AG08395 (cell line): ENCODE measurements at places on chromosomes 12 and 14.

DNA sequence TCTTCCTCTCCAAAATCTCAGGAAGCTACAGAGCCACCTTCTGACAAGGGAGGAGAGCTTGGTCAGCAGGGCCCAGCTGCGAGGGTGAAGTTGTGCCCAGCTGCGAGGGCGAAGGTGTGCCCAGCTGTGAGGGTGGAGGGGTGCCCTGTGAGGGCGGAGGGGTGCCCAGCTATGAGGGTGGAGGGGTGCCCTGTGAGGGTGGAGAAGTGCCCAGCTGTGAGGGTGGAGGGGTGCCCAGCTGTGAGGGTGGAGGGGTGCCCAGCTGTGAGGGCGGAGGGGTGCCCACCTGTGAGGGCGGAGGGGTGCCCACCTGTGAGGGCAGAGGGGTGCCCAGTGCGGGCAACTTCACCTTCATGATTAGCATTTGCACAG lies 20.4 kb upstream of the TTC7B start:
- DNase-seq = no peak

DNA sequence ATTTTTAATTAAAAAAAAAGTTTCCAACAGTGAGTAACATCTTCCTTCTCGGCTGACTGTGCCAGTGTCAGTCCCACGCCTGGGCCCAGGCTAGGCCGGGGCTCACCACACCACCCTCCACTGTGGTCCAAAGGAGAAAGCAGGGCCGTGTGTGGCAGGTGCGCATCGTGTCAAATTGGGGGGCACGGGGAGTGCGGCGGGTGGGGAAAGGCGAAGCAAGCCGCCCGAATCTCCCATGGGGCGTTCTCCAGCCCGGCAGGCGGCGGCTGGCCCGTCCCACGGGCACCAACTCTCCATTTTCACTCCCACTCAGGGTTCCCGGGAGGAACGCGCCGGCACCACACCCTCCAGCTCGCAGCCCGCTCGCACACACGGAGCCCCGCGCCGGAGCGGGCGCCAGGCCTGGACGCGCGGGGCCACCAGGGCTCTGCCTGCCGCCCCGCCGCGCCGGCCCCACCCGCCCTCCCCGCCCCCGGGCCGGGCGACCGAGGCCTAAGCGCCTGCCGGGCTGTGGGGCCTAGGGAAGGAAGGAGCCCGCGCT lies 604 bp downstream of the EEA1 start:
- peak; percentile 20 for DNase-seq

DNA sequence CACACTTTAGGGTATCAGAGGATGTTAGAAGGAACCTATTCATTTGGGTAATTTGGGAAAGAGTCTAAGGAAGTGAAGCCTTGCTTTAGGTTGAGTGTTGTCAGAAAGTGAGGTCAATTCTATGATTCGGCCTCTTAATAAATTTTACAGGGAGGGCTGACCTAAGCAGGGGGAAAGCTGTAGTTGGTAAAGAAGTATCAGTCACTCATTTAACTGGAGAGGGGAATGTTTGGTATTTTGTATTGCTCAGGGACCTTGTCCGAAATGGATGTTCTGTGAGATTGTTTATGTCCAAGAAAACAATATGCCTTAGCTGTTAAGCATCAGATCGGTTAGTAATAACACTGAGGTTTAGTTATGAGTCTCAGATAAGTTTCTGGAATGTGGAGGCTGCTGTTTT lies 7.3 kb downstream of the CAND1 start:
- DNase-seq = no peak

GRCh38 chr12:30753751-30754382 lies 884 bp downstream of the CAPRIN2 start:
- peak; percentile 7 for DNase-seq

DNA sequence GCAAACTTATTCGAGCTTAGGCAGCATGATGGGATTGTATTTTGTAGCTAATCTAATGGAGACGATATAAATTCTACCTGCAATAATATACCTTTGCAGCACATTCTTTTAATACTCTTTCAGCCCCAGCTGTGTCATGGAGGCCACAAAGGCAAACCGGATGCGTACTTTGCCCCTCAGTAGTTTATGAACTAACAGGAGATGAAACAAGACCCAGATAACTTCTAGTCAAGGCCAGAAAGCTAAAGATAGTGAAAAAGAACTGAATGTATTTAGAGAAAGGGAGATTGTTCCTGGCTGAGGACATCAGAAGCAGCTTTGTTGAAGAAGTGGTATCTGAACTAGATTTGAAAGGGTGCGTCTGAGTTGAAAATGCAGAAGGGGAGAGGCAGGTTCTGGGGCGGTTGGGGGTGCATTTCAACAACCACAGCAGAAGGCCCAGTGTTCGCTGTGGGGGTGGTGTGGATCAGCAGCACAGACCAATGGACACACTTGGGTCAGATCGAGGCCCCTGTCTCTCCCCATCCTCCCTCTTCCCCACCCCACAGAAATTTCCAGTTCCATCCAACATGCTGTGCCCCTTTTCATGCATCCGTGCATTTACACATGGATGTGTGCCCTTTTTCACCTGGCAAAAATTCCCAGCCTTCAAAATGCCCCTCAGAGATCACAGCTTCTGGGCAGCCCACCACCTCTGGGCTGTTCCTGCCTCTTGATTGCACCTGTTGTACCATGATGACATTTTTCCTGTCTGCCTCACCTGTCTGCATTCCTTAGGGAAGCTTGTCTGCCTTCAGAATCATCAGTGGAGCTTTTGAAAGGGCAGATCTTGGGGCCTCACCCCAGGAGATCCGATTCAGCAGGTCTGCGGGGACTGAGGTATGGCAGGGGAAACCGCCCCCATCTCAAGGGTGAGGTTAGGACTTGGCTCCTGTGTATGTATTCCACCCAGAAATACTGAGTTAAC lies 2.2 kb downstream of the ZNF839 start:
- DNase-seq = no peak

DNA sequence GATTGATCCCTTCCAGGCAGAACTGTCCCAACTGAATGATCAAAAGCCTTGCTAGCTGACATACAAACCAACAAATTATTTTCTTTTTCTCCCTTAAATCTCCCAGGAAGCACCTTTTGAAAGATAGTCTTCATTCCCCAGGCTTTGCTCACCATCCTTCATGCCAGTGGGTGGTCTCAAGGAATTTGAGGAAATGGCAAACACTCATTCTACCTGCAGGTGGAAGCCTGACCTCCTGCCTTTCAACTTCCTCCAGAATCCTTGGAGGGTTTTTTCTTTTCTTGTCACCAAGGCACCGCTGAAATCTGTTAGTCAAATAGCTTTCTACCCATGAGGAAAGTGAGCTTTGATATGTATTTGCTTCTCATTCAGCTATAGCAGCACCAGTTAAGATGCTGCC lies 128.5 kb downstream of the WIF1 start:
- no peak for DNase-seq

- no peak for DNase-seq
These were observed 55.2 kb downstream of the RASSF3 start for GRCh38 chr12:64665514-64665913.

GRCh38 chr14:61566537-61567225 lies 128.6 kb upstream of the HIF1A start:
- peak; percentile 29 for DNase-seq

DNA sequence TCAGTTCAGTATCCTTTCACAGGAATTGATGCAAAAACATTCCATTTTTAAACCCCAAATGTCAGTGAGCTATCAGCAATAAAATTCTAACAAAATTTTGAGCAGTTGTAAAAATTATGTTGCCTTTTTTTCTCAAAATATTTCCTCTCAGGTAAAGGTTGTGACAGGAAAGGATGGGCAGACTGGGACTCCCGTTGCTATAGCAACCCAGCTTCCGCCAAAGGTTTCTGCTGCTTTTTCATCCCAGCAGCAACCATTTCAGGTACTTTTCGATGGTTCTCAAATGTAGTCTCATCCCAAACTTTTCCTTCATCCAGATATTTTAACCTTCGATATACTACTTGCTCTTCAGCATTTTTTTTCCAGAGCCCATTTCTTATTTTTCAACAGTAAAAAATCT lies 13.6 kb downstream of the EP400 start:
- no peak for DNase-seq

- no peak for DNase-seq
These were observed 494.4 kb upstream of the RGS6 start for GRCh38 chr14:71437870-71438269.

GRCh38 chr14:103806805-103807204 lies 40.6 kb downstream of the PPP1R13B start:
- no peak for DNase-seq

DNA sequence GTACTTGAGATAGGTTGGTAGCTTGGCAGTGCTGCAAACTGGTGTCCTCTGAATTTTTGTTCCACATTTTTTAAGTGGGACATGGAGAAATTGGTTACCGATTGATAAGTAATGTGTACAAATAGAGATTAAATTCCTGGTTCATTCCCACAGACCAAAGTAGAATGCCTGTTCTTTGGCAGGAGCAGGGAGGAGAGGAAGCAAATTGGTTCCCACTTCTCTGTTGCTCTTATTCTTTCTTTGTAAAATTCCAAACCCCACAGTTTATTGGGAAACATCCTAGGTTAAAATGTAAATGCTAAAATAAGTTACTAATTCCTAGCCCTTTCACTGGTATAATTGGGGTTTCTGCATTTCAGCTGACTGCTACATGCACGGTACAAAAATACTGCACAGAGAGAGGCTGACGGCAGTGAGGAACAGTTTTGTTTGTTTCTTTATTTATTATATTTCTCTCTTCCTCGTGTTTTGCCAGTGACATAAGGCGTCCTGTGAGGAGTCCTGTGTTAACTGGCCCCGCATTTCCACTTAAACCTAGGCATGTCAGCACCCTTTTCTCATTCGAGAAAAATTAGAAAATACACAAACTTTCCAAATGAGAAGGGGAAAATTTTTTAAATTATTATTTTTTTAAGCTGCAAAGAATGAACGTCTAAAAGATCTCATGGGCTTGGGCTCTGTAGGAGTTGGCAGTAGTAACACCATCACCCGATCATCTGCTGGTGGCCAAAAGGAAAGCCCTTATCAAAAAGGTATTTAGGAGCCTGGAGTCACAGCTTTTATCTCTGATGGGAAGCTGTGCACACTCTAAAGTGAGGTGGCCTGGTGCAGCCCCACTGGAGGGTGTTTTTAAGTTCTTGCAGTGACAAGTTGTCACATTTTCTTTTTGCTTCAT lies 25.4 kb upstream of the BCL7A start:
- no peak for DNase-seq

GRCh38 chr14:49586673-49587460 lies 687 bp upstream of the RPS29 start:
- peak; percentile 62 for DNase-seq

DNA sequence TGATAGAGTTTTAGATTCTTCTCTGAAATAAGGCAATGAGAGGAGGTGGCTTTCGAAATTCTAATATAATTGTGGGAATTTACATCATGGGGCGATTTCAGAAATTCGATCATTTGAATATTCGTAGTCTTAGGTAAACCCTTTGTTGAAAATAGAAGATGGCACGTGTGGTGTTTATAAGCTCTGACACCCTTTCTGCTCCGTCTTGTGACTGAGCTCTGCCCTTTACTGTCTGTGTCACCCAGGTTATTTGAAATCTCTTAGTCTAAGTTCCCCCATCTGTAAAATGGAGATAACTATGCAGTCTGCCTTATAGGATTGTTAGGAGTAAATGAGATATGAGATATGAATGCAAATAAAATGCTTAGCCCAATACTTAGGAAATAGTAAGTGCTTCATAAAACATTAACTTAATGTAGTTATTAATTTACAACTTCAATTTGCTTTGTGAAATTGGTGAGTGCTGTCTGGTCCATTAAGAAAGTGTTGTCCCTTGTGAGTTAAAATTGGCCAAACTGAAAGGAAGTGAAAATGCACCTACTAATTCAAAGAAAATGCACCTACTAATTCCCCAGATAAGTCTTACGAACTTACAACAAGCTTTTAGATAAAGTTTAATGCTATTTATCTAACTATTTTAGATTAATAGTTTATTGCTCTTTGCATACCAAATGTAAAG lies 1.5 kb downstream of the BMAL2 start:
- no peak for DNase-seq

DNA sequence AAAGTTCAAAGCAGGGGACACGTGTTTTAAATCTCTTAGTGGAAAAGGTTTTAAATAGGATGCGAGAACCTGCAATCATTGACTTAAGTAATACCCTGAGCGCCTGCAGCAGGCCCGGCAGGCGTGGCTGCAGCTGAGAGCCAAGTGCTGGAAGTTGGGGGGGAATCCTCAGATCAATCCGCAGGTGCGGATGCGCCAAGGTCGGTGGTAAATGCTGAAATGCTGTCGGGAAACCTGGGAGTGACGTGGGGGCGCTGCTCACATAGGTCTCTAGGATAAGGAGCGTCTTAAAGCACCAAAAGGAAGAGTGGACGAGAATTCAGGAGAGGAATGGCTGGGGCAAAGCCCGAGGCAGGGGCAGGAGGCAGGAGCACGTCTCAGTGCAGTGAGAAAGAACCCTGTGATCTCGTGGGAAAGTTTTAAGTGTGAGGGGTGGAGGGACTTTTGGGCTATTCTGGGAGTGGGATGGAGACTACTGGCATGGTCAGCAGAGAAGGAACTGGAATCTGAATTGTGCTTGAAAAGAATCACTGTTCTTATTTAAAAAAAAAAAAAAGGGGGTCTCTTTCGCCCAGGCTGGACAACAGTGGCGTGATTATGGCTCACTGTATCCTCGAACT lies 883 bp upstream of the CDCA4 start:
- no peak for DNase-seq

DNA sequence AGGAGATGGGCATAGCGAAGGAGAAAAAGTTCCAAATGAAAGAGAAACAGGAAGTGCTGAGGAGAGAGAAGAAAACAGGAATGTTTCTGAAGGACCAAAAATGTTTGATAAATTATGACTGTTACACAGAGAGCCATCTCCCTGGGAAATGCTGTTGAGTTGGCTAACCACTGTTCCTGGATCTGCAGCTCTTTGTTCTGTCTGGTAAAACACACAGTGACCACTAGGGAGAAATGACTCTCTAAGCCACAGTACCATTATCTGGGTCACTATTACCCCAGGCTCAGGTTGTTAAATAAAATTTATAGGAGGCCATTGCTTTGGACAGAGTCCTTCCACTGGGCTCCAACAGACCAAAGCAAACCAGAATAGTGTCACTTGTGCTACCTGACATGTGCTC lies 219.3 kb downstream of the CRADD start:
- DNase-seq = peak; percentile 12

- peak; percentile 19 for DNase-seq
These were observed at the start of gene FGF23 for GRCh38 chr12:4379405-4379804. Gene FGF23 (minus strand): TSS chr12:4379712. CDS start chr12:4379582, 130 bp downstream.

DNA sequence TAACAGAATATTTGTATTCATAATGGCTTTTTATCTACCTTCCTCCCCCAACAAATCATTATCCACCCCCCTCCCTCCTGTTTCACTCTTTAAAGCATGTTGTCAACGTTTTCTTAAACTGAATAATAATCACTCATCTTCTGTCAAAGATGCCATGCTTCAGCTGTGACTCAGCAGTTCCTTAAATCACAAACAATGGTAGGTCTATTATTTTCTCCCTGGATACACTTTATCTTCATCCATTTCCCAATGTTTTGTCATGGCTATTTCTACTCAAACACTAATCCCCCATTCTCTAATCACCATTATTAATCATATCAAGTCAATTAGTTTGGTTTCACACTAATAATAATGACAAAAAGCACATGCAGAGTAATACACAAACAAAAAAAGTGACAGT lies 6.5 kb downstream of the CLEC12B start:
- DNase-seq = peak; percentile 20
